ENCODE measurements at places on chromosomes 1 and 21.

DNA sequence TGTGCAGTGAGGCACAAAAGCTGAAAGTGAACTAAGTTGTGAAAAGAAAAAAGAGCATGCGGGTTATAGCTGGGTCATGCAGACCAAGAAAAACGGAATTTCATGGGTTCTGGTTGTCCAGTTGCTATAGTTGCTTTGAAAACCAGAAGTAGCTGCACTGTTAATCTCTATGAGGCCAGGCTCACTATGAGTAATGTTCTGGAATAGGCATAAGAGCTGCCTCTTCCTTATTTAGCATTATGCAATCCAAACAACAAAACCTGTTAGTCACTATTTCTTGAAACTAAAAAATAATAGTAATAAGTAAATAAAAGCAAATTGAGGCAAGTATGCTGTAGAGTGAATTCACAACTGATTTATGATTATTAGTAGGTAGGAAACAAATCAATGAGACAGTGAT lies 1383.7 kb downstream of the MRPL39 start:
- no peak for DNase-seq

GRCh38 chr1:48947761-48948537 lies 171.3 kb upstream of the BEND5 start:
- no peak for DNase-seq

DNA sequence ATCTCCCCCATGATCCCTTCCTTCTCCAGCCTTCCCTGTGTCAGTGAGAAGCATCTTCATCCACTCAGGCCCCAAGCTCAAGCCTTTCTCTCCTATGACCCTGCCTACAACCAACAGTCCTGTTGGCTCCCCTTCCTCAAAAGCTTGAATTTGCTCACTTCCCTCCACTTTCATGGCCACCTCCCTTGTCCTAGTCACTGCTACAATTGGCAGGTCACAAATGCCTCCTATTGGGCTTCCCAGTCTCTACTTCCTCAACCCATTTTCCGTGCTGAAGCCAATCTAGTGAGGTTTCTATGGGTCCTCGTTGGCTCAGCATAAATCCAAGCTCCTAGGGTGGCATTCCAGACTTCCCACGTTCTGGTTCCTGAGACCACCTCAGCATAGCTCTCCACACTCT lies 40.2 kb upstream of the SLC6A9 start:
- no peak for DNase-seq

- DNase-seq = no peak
Measured at GRCh38 chr1:235098547-235098946, 30.1 kb downstream of the TOMM20 start.

DNA sequence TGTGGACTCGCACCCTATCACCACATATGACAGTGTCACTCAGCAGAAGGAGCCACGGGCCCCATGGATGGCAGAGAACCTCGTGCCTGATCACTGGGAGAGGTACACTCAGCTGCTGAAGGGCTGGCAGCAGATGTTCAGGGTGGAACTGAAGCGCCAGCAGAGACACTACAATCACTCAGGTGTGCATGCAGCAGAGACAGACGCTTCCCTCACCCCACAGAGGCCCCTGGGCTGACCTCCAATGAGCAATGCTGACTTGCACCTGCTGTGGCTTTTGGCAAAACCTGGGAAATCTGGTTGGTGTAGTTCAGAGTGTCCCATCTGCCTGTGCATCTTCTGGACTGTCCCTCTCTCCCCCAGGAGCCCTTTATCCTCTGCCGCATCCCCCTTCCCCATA lies 51.9 kb downstream of the KIAA1614 start:
- DNase-seq = no peak

DNA sequence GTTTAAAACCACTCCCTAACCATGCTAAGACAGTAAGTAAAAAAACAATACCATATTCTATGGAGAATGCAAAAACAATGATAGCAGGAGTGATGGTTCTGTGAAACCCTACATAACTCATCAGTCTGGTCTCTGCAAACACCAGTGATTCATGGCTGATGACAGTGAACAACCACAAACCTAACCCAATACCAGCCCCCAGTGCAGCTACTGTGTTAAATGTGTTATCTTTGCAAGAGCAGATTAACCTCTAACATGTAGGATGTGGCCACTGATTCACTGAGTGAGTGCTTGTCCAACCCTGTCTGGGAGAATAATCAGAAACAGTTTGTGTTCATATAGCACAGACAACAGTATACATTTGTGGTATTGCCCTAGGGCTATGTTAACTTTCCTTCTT lies 100.2 kb upstream of the COG2 start:
- no peak for DNase-seq

DNA sequence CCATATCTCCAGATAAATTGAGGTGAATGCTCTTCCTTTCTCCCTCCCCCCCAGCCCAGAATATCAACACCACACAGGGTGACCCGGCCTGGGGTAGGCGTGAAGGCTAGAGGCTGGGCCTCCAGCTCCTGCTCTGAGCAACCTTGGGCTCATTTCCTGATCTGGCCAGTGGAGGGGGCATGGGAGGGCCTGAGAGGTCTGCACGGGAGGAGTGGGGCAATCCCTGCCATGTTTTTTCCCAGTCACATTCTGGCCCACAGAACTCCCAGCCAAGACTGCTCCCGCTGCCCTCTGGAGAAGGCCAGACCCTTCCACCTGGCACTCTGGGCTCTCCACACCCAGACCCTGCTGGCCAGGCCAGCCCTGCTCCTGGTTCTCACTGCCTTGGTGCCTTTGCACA lies 3.9 kb downstream of the CLDN19 start:
- DNase-seq = no peak

DNA sequence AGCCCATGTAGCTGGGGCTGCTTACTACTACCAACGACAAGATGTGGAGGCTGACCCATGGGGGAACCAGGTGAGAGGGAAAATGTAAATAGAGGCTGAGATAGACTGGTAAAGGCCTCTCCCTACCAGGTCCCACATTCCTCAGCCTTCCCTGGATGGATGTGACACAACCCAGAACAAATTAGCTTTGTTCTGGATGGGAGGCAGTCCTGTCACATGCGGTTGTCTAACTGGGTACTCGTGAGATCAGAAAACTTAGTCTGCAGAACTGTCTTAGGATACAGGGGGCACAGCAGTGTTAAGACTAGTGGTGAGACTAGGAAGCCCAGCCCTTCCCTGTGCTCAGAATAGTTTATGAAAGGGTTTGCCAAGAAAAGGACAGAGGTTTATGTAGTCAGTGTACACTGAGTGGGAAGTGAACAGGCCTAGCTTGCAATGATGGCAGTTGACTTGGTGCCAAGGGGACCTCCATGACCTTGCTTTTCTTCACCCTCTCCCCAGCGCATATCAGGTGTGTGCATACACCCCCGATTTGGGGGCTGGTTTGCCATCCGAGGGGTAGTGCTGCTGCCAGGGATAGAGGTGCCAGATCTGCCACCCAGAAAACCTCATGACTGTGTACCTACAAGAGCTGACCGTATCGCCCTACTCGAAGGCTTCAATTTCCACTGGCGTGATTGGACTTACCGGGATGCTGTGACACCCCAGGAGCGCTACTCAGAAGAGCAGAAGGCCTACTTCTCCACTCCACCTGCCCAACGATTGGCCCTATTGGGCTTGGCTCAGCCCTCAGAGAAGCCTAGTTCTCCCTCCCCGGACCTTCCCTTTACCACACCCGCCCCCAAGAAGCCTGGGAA lies 8.4 kb downstream of the MMACHC start:
- DNase-seq = no peak

GRCh38 chr1:44067266-44068250 lies 36.3 kb upstream of the SLC6A9 start:
- no peak for DNase-seq

GRCh38 chr1:161238039-161238473 lies at the start of gene NR1I3:
TSS of gene NR1I3 (minus strand) at chr1:161238203. CDS start at chr1:161236565, 1,638 bp downstream.
- no peak for DNase-seq

- no peak for DNase-seq
Measured at GRCh38 chr1:81703391-81703755, 97.4 kb upstream of the ADGRL2 start.

GRCh38 chr1:185935360-185935759 lies 201.2 kb downstream of the HMCN1 start:
- DNase-seq = no peak

- DNase-seq = no peak
Measured at GRCh38 chr1:218573925-218574324, 228.8 kb downstream of the TGFB2 start.

- peak; percentile 42 for DNase-seq
Measured at GRCh38 chr1:207823880-207824566, 72.2 kb downstream of the CD46 start.

- DNase-seq = no peak
Measured at GRCh38 chr1:36869054-36869453, 165.3 kb downstream of the GRIK3 start.

GRCh38 chr1:186409091-186409490 lies 33.5 kb downstream of the ODR4 start:
- no peak for DNase-seq

- DNase-seq = no peak
Measured at GRCh38 chr1:44086692-44087474, 31.7 kb upstream of the KLF17 start.

DNA sequence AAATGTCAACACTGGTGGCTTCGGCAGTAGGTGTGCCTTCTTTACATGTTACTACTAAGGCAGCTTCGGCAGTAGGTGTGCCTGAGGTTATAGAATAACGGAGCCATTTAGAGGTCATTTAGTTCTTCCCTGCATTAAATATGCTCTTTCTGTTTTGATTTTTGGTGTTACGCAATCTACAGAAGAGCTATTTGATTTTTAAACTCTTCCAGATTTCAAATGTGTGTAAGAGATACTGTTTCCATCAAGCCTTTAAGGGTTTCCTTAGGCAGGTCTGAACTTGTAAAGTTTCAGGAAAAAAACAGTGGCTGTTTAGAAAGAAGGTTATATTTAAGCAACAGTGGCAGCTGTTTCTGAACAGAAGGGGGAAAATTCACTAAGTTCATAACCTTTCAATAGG lies 54.8 kb downstream of the PIK3R3 start:
- DNase-seq = no peak

GRCh38 chr1:3819771-3820200 lies 23.5 kb upstream of the LRRC47 start:
- no peak for DNase-seq

DNA sequence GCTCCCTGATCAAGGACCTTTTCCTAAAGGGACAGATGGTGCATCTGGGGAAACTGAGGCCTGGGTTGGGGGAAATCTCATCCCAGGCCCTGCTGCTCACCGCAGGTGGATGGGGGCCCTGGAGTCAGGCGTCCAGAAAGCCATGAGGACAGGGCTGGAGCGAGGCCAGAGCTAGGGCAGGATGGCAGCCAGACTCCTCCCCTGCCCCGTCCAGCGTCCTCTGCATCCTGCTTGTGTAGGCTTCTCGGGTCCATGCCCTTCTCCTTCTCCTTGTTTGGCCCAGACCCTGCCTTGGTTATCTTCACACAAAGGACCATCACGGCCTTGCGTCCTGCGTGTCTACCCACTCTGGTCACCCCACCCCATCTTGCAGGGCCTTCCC lies 43.0 kb downstream of the TRIM11 start:
- no peak for DNase-seq

DNA sequence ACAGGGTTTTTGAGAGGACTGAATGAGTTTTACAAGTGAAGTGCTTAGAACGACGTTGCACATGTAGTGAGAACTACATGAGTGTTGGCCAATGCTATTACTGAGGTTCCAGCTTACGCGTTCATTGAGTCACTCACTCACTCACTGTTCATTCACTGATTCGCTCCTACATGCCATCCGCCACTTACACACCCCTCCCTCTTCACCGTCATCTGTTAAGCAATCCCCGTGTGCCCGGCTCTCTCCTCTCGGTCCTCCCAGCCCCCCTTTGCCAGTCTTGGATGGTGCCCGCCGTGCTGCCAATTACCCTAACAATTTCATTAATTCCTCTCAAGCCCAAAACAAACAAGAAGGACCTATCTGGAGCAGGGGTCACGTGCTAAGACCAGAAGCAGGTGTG lies 27.3 kb upstream of the EPHA2 start:
- no peak for DNase-seq

- DNase-seq = no peak
Measured at GRCh38 chr1:84869720-84870119, 23.3 kb downstream of the LPAR3 start.

DNA sequence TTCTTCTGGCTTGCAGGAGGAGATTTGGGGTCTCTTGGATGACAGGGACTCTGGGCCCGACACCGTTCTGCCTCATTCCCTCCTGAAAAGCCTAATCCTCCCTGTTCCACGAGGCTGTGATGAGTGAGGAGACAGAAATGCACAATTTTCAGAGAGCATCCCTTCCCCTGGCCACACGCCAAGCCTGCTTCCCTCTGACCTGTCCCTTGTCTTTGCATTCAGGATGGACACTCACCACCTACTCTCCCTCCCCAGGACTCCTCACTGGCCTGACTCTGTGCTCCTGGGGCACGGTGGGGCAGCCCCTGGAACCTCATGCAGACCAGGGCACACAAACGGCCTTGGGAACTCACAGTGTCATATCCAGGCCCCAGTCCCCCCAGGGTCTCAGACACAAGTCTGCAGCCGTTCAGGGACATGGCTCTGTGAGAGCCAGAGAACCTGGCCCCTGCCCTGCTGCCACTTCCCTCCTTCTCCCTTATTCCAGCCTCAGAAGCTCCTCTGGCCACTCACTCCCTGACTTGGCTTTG lies 3.5 kb upstream of the PRAMEF12 start:
- no peak for DNase-seq

DNA sequence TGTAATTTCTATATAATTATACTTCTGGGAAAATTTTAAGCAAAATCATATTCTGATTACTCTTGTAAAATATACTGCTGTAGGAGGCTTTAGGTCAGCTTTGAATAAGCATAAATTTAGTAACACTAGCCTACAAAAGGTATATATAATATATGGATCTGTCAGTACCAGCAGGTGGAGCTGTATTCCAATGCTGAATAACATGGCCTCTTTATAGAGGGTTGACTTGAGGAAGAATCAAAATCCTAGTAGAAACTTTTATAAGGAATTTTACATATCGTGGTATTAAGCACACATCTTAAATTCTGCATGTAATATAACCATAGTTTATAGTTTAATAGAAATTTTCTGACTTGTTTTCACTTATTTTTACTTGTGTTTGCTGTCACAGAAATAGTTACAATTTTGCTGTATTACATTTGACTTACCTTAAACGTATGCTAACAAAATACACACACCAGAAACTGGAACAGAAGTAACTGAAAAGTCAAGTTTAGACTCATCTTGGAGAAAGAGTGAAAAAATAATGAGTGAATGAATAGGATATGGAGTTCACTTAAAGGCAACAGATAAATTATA lies 79.3 kb downstream of the HMCN1 start:
- no peak for DNase-seq

- DNase-seq = no peak
Measured at GRCh38 chr1:199020904-199021303, 382.1 kb downstream of the PTPRC start.

DNA sequence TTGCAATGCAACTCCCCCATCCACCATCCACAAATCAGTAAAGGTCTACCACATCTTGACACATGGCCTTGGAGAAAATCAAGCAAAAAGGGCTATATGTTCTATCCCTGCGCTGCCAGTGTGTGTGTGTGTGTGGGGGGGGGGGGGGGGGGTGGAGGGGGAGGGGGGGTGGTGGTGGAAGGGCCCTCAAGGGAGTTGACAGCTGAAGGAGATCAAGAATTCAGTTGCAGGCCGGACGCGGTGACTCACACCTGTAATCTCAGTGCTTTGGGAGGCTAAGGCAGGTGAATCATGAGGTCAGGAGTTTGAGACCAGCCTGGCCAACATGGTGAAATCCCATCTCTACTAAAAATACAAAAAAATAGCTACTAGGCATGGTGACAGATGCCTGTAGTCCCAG lies 37.6 kb upstream of the CLIC4 start:
- no peak for DNase-seq
